IPS DF 19.7 (cell line): ENCODE measurements at places on chromosomes 7 and 10.

- DNase-seq: no peak
These were observed 137.4 kb downstream of the LHPP start for GRCh38 chr10:124598773-124599587.

DNA sequence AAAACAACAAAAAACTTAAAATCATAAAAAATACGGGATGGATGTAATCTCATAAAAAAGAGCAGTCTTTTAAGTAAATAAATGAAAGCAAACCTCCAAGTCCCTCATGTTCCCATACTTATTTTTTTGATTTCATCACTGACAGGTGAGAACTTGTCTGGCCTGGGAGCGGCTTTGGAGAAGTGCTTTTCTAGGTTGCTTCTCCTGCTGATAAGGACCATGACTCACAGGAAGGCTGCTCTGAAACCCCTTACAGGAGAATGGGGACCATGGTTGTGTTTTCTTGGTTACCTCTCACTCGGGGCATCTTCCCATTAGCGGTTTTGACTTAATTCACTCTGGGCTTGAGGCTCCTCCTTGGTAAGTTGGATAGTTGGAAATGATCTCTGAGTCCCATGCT is 237.4 kb downstream of the CAMK1D start:
- no peak for DNase-seq

DNA sequence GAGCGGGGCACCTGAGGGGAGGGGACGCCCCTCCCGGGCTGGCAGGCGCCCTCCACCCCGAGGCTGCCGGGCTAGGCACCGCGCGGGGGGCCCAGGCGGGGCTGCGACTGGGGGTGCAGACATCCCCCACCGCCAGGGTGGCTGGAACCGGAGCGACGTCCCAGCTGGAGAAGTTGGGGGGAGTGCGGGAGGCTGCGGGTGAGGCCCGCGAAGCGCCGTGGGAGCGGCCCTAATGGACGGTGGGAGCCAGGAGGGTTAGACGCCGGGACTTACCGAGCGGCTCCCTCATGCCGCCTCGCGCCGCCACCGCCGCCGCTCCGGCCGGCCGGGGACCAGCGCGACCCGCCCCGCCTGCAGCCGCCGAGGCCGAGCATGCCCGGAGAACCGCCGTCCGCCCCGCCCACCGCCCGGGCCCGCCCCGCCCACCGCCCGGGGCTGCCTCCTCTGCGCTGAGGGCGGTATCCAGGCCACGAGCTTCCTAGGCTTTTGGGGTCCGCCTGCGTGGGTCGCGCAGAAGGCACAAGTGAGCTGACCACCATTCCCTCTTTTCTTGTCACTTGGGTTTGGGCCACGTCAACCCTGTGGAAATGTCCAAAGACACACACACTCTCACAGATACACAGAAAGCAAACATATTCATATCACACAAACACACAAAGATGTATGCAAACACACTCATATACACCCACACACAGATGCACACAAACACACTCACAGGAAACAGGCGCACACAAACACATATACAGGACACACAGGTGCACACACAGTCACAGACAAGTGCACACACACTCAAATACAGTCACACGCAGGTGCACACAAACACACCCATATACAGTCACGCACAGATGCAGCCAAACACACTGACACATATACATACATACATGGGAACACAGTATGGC is at the start of gene JCAD:
Gene JCAD (minus strand): TSS at position 378 of the 899 bp plus-strand sequence. CDS start 11,774 bp downstream, outside the sequence.
- no peak for DNase-seq

- DNase-seq: no peak
These were observed 29.8 kb downstream of the HSPA12A start for GRCh38 chr10:116712519-116712918.

GRCh38 chr10:133358162-133358924 is 524 bp upstream of the FUOM start:
- no peak for DNase-seq

- peak; percentile 25 for DNase-seq
These were observed 57.4 kb downstream of the NEUROG3 start for GRCh38 chr10:69515699-69516259.

GRCh38 chr7:29865526-29865925 is 59.2 kb downstream of the WIPF3 start:
- no peak for DNase-seq

- DNase-seq: no peak
These were observed 253.7 kb upstream of the SORCS1 start for GRCh38 chr10:107418085-107418806.

GRCh38 chr7:46011059-46011458 is 90.0 kb upstream of the IGFBP3 start:
- DNase-seq: no peak

GRCh38 chr10:70587045-70587658 is 15.4 kb downstream of the PRF1 start:
- DNase-seq: no peak

DNA sequence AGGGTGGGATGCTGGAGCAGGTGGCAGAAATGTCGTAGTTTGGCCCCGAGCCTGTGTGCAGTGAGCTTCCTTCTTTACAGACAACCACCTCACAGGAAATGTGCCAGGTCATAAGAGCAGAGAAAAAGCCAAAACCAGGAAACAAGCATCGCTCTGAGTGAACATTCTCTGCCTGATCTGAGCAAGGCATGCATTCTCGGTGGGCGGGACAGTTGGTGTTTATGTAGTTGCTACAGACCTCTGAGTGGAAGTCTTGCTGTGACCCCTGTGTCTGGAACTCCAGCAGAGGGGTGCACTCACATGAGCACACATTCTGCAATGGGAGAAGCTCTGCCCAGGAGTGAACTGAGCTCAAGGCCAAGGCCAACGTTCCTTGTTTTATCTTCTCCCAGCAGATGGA is 230.1 kb downstream of the TCERG1L start:
- DNase-seq: no peak

DNA sequence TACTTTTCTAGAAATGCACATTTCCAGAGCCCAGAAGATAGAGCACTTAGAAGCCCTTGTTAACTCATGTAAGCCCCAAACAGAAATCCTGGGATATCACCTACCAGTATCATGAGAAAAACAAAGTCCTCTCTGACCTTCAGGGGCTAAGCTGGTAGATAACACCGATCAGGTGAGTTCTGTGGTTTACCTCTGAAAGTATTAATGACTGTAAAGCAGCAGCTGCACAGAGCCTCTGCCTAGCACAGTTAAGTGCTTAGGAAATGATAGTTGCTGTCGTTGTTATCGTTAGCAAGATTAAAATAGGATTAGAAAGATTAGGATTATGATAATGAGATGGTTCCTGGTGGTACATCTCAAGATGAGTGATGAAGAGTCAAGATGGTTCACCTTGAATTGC is 64.9 kb downstream of the PLXNA4 start:
- no peak for DNase-seq

DNA sequence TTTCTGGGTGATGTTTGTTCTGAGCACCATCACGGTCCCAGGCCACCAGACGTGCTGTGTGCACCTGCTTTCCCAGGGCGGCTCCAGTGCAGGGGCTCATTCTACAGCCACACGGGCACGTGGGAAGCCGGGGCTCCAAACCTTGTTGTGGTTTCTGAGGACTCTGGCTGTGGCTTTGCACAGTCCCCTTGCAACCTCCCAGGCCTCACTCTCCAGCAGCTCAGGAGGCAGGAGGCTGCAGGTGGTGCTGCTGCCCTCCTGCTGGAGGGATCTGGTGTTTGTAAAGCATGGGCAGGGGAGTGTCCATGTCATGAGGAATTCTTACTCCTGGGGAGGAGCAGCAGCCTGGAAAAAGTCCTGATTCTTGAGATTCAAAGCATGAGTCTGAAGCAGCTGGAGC is 54.3 kb downstream of the INSYN2A start:
- DNase-seq: no peak

DNA sequence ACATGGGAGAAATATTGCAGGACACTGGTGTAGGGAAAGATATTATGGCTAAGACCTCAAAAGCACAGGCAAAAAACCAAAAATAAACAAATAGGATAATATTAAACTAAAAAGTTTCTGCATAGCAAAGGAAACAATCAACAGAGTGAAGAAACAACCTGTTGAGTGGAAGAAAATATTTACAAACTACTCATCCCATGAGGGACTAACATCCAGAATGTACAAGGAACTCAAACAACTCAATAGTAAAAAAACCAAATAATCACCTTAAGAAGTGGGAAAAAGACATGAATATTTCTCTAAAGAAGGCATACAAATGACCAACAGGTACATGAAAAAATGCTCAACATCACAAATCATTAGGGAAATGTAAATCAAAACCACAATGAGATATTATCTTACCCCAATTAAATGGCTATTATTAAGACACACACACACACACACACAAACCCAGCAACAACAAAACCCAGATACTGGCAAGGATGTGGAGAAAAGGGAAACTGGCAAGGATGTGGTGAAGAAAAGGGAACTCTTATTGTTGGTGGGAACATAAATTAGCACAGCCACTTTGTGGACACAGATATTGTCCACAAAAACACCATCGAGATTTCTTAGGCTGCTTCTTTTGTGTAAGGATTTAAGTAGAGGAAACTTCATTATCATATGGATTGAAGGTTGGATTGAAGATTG is 9.8 kb upstream of the RAB18 start:
- DNase-seq: no peak

- DNase-seq: no peak
These were observed 267.7 kb downstream of the TNS3 start for GRCh38 chr7:47314248-47314647.

DNA sequence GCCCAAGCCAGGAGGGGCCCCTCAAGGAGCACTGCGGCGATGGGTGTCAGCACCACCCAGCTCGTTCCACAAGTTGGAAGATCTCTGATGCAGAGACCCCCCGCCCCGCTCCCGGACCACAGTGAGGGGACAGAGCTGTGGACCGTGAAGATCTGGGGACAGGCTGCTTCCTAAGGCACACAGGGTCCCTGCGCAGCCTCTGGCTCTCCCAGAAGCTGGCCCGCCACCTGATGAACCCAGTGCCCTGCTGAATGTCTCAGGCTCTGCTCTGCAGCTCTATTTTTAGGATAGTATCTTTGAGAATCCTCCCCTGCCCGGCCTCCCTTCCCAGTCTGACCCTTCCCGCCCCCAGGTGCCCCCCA is 29.7 kb downstream of the GBX1 start:
- no peak for DNase-seq

- DNase-seq: no peak
These were observed 128.6 kb downstream of the APBB1IP start for GRCh38 chr10:26566525-26567350.

- no peak for DNase-seq
These were observed 2.3 kb upstream of the COL1A2 start for GRCh38 chr7:94392393-94392786.

DNA sequence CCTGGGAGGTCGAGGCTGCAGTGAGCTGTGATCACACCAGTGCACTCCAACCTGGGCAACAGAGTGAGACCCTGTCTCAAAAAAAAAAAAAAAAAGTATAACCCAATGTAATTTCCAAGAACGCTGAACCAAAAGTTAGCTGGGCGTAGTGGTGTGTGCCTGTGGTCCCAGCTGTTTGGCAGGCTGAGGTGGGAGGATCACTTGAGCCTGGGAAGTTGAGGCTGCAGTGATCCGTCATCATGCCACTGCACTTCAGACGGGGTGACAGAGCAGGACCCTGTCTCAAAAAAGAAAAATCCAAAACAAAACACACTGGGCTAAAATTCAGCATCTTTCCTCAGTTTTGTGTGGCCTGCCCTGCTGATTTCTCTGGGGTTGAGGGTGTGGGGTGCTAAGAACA is 21.1 kb downstream of the HNRNPA2B1 start:
- no peak for DNase-seq

- no peak for DNase-seq
These were observed 96.0 kb downstream of the MTERF1 start for GRCh38 chr7:91784469-91784868.

DNA sequence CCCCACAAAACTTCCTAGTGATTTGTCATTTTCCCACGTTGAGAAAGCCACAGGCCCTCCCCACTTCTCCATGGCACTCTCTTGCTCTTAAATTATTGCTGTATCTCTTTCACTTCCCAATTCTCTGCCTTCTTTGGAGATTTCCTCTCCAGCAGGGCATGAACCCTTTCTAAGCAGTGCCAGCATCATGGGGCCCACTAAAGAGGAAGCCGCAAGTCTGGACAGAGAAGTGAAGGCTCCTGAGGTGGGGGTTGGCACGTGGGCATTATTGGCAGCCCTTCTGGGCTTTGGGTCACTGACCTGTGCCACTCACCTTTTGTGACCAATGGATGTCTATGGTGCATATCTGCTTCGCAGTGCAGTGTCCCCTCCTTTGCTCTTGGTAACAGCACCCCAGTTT is 97.7 kb upstream of the TCF7L2 start:
- DNase-seq: no peak

DNA sequence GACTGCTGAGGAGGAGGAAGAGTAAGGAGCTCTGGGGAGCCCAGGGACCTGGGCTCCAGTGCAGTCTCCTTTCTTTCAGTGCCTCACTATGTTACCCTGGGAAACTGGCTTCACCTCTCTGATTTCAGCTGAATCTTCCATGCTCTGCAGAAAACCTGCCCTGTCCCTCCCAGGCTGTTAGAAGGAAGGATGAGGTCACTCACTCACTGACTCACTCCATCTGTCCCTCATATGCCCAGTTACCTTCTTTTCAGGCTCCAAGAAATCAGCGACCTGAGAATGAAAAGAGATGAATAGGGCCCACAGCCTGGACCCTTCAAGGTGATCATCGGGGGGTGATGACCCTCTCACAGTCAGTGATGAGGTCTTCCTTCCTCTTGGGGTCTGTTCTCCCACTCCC is 481 bp downstream of the SFTPA2 start:
- DNase-seq: no peak

GRCh38 chr7:121610243-121610642 is 214.1 kb upstream of the FAM3C start:
- DNase-seq: no peak

DNA sequence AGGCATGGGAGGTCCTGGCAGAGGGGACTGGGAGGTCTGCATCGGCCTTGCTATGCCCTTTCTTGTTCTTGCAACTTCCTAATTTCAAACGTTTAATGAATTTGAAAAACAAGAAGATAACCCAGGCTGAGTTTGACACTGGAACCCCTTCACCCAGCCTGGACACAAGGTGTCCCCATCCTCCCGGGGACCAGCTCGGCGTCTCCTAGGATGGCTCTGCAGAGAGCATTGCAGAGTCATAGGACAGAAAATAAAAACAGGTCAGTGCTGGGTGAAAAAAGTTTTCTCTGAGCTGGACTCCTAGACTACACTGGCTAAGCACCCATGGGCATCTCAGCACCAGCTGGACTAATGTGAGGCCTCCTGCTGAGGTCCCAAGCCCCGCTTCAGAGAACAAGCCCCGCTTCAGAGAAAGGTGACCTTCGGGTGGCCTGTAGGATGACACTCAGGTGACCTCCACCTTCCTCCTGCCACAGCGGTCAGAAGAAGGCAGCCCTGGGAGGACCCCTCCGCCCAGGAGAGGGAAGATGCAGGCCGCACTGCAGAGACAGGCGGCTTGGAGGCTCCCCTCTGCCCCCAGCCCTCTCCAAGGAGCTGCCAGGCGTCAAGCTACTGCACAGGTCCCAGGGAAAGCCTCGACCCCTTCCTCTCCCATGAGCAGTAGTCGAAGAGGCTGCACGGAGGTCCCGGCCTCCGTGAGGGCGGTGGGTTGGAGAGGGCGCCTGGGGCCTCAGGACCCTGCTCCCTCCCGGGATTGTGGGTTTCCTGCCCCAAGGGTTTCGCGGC is 9.3 kb upstream of the UNCX start:
- no peak for DNase-seq

- no peak for DNase-seq
These were observed 185.8 kb upstream of the TMEM106B start for GRCh38 chr7:12025246-12025645.

GRCh38 chr10:102538811-102539210 is 35.0 kb downstream of the SUFU start:
- no peak for DNase-seq
